Stimulated activated CD8-positive, alpha-beta memory T cell treated with anti-CD3 and anti-CD28 coated beads, Interleukin-4, amount 100 ng/mL, for 4 hours (primary cell): ENCODE measurements at places on chromosomes 7 and 10.

DNA sequence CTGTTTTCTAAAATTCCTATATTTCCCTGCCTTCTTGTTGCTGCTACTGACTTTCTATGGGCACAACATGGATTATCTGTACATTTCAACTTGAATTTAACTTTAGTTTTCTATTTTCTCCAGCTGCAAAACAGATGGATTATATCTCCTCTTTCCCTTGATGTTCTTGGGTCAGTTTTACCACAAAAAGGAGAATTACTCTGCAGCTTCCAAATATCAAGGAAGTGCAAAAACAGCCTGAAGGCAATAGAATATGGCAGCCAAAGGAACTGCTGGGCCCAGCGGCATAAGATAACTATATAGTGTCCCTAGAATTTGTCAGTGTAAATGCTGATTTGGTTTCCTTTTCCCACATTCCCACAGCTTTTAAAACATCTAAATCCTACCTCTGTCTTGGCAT is 29.1 kb downstream of the CPED1 start:
- no peak for DNase-seq

DNA sequence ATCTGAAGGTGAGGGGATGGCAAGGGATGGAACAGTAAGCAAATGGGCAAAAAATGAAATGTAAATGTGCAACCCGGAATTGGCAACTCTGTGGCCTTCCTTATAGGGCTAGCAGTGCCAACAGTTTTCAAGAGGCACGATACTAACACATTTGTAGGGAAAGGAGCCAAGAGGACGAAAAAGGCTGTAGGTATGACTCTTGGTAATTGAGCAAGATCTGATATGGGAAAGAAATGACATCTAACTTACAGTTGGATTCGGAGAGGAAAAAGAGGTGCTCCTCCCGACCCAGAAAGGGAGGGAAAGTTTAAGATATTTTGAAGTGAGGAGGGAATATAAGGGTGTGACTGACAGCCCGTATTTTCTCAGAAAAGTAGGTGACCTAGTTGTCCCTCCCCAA is 2.1 kb upstream of the CREM start:
- DNase-seq, result no peak

DNA sequence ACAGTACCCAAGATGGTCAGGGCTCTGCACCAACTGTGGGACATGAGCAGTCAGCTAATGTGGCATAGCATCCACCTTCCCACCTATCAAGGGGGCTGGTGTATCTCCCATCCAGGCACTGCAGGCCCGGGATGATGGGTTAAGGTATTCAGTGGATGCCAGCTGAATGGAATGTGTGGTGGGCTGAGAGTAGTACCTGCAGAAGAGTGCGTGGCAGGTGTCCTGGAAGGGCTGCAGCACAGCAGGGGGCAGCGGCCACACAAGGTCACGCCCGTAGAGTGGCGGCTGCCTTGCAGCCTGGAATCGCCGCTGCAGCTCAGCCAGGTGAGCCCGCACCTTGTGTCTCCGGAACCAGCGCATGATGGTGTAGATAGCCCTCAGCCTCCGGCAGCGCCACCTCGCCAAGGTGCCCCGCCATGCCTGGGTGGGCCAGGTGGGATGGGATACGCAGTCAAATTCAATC is 13.3 kb downstream of the MYO1G start:
- no peak for DNase-seq

DNA sequence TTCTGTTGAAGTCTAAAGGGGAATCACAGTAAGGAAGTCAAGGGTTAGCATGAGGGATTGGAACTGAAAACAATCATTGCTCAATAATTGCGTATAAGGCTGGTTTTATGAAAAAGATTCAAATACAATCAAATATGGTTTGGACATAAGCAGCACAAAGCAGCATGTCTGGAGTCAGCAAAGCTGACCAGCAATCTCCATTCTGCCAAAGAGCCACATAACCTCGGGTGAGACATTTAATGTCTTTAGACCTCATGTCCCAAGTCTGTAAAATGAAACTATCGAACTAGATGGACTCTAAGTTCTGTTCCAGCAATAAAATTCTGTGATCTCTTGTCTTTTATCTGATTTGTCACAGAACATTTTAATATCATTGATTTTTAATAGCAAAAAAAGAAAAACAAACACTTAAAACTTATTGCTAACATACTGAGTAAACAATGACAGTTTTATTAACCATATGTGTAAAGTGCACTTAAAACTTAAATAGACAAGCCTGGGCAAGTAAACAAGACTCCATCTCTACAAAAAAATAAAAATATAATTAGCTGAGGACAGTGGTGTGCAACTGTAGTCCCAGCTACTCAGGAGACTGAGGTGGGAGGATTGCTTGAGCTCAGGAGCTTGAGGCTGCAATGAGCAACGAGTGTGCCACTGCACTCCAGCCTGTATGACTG is 217.0 kb downstream of the MAGI2 start:
- no peak for DNase-seq

DNA sequence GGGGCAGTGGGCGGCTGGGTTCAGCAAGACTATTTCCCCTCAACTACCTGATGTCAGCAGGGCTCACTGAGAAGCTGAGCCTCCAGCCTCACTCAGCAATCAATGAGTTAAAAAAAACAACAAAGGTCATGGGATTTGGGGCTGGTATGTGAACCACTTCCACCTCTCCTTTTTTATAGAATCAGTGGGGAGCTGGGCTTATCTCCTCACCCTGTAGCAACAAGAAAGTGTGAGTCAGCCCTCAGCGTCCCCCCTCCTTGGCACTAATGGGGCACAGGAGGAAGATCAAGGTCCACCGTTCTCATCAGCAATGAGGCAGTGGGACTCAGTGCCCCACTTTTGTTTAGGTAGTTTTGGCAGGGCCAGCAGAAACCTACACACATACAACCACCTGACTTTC is 823.5 kb upstream of the POM121L12 start:
- no peak for DNase-seq
